ENCODE measurements at places on chromosomes 4 and X.
A peak's percentile ranks its signal among the peaks of the same experiment; 100 is the strongest.

DNA sequence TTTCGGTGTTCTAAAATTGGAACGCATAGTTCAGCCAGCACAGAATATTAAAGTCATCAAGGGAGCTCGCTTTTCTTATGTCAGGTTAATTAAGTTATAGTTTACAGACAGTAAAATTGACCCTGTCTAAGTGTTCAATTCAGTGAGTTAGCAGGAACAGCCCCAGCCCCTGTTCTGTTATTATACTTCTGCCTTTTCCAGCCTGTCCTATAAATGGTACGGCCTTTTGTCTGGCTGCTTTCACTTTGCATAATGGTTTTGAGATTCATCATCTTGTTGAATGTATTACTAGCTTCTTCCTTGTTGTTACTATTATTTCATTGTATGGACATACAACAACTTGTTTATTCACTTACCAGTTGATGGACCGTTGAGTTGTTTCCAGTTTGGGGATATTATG is 9.5 kb downstream of the CXCL13 start:
- no peak for ATAC-seq

GRCh38 chrX:133859336-133859735 is 126.1 kb downstream of the GPC3 start:
- ATAC-seq, result no peak

GRCh38 chr4:83114576-83114975 is at the start of gene PLAC8:
TSS of gene PLAC8 (minus strand) at chr4:83114729. CDS start at chr4:83107921, 6,808 bp downstream.
- peak; percentile 16 for ATAC-seq

DNA sequence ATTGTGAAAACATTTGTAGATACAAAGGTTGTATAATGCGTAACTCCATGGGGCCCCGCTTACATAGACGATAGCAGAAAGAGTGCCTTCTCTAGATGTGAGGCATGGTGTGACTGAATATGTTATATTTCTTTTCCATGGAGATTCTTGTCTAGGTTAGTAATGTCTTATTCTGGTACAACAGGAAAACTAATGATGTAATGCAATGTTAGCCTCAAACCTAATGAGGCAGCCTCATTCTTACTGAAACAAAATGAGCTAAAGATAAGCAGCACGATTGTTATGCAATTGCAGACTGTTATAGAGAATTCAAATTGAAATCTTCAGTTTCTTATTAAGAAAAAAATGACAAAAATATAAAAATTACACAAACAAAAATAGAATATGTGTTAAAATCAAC is 171.1 kb upstream of the ANKRD50 start:
- ATAC-seq, result no peak

- no peak for ATAC-seq
These were observed 8.7 kb upstream of the SLAIN2 start for GRCh38 chr4:48332661-48333060.

DNA sequence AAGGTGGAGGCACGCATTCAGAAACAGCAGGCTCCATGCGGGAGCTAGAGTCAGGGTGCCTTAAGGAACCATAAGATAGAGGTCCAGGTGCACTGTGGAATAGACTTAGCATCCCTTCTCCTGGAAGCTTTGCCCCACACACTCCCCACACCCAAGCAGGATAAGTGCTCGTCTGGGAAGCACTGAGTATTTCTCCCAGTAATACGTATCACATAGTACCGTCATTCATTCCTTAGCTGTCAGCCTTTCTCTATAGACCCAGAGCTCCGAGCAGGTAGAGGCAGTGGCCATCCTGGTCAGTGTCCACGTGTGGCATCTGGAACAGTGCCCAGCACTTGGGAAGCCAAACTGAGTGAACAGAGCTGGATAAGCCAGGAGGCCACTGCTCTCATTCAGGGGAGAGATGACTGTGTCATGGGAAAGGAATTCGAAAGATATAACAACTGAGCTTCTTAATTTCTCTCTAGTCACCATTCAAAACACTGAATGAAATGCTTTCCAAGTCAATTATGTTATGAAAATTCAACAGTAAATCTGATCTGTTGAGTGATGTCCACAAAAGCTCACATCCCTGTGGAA is 9.9 kb downstream of the APBB2 start:
- ATAC-seq, result no peak

- ATAC-seq, result peak; percentile 67
These were observed 108.3 kb downstream of the DCTD start for GRCh38 chr4:182808673-182809416.

- no peak for ATAC-seq
These were observed 12.1 kb upstream of the CLCN5 start for GRCh38 chrX:49910344-49910743.

- no peak for ATAC-seq
These were observed 1.0 kb upstream of the PLA2G12A start for GRCh38 chr4:109730619-109731545.

DNA sequence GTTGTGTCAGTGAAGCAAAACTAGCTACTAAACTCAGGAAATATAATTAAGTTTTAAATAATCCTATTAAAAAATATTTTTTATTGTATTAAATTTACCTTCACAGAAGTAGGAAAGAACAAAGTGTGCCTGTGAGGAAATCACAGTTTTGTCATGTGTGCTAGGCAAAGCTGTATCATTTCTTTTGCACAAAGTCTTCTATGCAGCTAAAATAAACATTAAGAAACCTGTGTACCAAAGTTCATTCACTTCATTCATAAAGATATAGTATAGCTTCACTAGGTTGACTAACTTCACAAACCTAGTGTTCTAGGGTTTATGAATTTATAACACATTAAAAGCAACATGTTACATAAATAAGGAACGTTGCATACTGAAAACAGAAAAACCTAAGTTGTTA is 131.0 kb downstream of the PDS5A start:
- no peak for ATAC-seq

DNA sequence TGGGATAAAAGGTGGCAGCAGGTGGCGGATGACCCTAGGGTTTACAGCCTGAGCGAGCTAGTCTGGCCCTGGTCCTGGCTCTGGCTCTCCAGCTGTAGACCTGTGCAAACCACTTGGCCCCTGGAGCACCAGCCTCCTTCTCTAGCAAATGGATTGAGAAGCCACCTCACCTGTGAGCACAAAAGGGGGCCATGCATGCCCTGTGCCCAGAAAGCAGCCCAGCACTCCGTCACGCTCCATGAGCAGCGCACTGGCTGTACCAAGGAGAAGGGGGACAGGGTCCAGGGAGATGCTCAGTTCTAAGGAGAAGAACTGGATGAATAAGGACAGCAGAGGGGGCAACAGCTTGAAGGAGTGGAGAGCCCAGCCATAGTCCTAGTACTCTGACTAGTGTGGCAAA is 46.9 kb upstream of the C4orf50 start:
- no peak for ATAC-seq

- no peak for ATAC-seq
These were observed 584.2 kb upstream of the FTHL17 start for GRCh38 chrX:31656013-31656412.

DNA sequence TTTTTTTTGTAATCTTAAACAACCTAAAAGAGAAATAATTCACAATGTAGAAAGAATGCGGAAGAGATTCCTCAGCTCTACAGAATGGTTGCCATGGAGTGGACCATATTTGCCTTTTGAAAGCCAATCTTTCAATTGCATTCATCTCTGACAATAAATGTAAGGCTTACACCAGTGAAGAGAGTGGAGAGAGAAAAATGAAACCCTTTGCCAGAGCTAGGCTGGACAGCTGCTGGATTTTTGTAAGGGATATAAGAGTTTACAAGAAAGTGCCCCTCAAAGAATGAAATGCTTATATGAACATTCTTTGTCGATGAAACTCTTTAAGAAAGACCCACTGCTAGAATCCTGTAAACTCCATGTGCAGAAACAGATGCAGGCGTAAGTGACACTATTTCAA is 66.0 kb upstream of the FAT1 start:
- ATAC-seq, result no peak

- ATAC-seq, result no peak
These were observed 78.1 kb downstream of the ARSF start for GRCh38 chrX:3119376-3119775.

GRCh38 chrX:16783452-16783851 is 2.8 kb upstream of the TXLNG start:
- ATAC-seq, result no peak

GRCh38 chrX:47649781-47650163 is 591 bp downstream of the ELK1 start:
- ATAC-seq, result no peak

DNA sequence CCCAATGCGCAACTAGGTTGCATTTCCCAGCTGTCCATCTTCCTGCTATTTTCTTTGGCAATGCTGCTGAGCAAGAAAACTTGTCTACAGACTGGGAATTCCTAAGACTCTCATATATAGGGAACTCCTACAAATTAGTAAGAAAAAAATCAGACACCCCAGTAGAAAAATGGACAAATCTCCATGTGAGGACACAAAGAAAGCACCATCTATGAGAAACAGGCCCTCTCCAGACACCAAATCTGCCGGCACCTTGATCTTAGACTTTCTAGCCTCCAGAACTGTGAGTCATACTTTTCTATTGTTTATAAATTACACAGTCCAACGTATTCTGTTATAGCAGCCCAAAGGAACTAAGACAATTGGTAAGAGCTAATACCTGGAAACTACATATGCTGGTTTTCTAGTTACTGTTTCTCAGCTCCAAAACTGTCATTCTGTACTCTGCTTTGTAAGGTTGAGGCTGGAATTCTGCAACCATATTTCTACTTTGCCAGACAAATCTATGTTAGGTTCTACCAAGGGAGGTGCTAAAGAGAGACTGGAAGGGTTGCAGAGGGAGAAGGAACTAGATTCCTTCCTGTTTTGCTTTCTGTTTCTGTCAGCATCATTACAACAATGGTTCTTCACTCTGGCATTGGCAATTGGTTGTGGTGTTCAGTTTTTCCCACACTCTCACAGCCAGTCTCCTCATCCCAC is 35.7 kb upstream of the FAM241A start:
- ATAC-seq, result no peak

DNA sequence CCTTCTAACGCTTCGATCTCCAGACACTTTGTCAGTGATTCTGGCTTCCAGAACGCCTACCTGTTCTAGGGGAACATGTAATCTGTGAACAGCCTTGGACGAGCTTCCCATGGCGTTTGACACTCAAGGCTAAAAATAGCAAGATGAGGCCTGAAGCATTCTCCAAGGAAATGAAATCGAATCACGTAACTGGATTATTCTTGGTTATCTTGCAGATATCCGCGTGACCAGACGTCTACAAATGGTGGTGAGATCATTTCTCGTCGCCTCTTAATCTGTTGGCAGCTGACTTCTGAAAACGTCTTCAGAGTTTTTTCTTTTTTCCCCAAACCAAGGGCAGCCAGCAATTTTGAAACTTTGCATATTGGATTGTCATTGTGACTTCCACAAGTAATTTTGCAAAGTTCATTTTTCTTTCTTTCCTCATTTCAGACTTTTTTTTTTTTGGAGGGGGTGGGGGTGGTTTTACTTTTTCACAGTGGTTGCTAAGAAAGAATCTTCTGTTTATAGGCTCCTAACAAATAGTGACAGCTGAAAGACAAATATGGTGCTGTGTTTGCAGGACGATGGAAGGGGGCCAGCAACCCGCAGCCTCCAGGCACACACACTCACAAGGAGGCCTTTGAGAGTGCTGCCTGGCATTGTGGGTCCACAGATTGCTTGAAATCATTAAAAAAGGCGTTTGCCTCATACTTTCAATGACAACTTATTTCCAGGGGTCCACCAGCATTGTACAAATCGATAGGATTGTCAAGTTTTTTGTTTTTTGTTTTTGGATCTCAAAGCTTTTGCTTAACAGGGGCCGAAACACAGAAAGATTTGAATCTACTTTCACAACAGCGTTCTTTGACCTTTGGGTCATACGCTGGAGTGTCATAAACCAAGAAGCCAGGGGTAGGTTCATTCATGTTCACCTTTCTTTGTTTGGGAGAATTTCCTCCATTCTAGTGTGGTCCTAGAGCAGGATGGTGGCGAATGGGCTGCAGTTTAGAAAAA is 32.4 kb upstream of the PDLIM3 start:
- no peak for ATAC-seq

DNA sequence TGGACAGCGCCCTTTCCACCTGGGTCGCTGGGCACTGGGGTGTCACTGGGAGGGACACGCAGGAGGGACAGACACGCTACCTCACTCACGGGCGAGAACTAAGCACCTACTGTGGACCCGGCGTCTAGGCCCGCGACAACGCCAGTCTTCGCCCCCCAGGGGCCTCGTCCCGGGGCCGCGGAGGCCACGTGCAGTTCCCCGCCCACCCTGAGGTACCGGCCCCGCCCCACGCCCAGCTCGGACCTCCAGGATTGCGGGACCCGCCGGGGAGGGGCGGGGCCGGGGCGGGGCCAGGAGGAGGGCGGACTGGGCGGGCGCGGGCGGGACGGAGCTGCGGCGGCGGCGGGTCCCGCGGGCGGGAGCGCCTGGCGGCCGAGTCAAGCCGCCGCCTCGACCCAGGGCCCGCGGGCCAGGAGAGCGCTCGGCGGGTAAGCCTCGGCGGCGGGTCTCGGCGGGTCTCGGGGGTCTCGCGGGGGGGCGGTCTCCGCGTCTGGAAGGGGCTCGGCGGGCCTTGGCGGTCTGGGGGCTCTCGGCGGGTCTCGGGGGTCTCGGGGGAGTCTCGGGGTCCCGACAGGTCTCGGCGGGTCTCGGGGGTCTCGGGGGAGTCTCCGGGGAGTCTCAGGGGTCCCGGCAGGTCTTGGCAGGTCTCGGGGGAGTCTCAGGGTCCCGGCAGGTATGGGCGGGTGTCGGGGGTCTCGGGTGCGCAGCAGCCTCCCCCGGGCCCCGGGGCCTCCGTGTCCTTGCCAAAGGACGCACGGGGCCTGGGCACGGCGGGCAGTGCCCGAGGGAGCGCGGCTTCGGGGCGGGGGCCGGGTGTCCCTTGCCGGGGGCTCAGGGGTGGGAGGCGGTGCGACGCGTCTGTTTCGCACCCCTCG is at the start of gene SH3BP2:
SH3BP2 (plus strand) TSS at position 375 of the 875 bp plus-strand sequence. CDS start 27,533 bp downstream, outside the sequence.
- peak; percentile 60 for ATAC-seq
